ENCODE measurements at places on chromosomes 12 and 14.
A peak's percentile ranks its signal among the peaks of the same experiment; 100 is the strongest.

DNA sequence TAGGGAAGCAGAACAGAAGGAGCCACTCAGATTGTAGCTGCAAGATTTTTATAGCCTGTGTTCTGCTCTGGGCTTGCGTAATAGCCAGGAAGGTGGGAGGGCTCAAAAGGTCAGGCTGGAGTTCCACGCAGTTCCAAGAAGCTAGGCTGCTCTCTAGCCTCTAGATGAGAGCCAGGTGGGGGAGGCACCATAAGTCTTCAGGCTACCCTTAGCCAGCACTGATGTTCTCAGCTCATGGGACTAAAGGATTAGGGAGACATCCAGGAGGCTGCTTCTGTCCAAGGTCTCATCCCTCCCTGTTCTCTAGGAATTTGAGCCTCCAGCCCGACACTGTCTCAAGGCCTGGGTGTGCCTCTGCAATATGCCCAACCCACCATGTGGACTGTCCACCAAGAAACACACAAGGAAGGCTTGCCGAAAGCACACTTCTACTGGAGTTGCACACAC lies 1.7 kb downstream of the LMBR1L start:
- DNase-seq: no peak

GRCh38 chr12:76259106-76259505 lies 89.1 kb downstream of the BBS10 start:
- no peak for DNase-seq

DNA sequence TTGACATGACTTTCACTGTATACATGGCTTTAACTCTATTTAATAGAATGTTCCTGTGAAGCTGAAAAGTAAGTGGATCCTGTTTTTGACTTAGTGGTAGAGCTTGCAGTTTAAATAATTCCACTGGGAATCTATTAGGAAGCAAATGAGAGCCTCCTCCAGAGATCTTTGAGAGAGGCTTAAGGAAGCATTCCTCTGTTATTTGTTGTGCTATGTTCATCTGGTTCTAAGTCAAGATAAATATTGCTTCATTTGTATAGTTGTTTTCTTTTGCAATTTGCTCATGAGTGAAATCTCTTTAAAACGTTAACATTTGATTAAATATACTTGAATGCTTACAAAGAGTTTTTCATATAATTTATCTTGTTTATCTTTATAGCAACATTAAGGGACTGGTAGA lies 70.4 kb downstream of the TMTC2 start:
- no peak for DNase-seq

DNA sequence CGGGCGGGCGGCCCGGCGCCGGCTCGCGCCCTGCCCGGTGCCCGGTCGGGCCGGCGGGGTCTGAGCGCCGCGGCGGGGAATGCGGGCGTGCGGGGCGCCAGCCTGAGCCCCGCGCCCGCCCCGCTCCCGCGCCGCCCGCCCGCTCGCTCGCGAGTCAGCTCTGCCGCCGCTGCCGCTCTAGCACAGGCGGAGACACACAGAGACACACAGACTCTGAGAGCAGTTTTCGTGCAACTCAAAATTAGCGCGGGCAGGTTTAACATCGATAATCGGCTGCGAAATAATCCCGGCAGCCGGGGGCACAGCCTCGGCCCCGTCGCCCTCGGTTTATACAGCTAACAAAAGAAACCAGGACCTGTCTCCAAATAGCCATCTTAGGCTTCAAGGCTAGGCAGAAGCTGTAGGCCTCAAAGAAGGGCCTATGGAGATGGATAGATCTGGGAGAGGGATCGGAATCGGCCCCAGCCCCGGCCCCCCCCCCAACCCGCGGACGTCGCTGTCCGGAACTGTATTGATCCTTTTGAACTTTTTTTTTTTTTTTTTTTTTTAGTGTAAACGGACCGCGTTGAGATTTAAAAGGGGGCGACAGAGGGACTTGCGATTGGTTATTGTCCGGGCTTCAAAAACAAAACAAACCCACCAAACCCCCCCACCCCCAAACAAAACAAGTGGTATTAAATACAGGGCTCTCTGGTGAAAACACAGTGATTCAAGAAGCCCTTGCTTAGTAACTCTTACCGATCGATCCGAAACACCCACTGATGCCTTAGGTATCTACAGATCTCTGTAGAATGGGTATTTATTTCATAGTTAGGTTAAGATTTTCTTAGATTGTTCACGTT lies 1.1 kb downstream of the ARID2 start:
- DNase-seq: peak; percentile 82

GRCh38 chr14:51933191-51933590 lies 56.2 kb upstream of the RTRAF start:
- DNase-seq: no peak

DNA sequence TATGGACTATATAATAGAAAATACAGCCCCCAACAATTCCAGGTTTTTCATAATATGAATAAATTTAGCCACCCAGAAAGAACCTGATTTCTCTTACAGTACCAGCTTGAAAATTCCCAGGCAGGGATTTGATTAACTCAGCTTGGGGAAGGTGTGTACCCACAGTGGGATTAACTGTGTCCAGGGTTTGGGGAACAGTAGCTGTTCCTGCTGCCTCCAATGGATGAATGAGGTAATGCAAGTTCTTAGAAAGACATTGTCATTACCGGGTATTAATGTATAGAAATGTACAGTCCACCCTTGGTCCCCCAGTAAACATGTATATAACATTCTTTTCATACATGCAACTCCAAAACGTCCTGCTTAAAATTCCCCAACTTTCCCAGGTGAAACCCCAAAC lies 115.6 kb downstream of the LRIG3 start:
- DNase-seq: no peak

- peak; percentile 95 for DNase-seq
These were observed at the start of gene GNG2 for GRCh38 chr14:51860164-51860824. Gene GNG2, plus strand, starts transcription at chr14:51860612. Its CDS starts 90,067 bp downstream, at chr14:51950679.

GRCh38 chr12:69359531-69360347 lies at the start of gene YEATS4:
Gene YEATS4, plus strand, starts transcription at chr12:69359743. Its CDS starts 230 bp downstream, at chr12:69359973.
- DNase-seq: peak; percentile 94

DNA sequence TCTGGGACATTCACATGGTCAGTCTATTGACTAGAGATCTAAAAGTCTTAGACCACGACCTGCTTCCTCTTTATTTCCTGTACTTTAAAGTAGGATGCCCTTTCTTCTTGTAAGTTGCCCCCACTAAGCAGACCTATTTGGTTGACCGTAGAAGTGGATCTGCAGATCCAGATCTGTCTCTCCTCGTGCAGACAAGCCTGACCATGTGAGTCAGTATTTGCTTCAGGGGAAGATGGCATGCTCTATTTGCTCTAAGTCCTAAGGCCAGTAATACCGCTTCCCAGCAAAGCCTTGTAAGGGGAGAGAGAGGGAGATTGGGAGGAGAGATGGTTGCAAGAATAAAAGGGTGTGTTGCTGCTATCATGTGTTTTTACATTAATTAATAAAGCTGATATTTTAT lies 46.8 kb downstream of the KCNC2 start:
- no peak for DNase-seq

DNA sequence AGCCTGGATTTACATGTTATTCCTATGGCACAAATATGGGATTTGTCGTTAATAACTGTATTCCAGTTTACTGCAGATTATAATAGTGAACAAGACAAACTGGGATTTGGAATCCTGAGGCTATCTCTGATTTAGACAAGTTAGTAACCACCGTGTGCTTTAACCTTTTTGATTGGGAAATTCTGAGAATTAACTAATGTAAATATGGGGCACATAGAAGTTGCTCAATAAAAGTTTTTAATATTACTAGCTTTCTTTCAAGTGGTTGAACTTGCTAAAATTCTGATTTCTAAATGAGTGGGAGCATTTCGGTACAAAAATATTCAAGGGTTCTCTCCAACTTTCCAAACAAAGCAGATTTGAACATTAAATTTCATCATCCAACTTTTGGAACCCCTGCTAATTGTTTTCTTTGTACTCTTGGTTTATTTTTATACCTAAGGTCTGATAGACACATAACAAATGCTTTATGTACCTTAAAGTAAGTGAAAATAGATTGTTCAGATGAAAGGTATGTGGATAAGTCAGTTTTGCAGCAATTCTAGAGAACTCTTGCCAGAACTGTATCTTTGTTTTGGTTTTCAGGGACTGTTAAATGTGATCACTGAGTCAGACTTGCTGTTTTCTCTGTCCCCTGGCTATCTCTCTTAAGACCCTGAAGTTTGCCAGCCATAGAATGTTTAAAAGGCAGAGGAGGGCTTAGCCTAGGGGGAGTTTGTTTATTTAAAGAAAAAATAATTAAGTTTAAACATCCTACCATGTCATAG lies 57.5 kb downstream of the FRS2 start:
- no peak for DNase-seq

DNA sequence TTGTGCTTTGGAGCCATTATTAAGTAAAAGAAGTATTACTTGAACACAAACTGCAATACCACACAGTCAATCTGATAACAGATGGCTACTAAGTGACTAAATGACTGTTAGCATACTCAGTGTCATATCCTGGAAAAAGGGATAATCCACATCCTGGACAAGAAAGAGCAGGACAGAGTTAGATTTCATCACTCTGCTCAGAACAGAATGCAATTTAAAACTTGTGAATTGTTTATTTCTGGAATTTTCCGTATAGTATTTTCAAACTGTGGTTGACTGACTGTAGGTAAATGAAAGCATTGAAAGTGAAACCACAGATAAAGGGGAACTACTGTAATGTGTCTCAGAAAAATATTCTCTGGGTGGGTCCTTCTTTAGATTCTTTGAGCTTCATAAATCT lies 458.8 kb downstream of the TMEM117 start:
- DNase-seq: no peak

DNA sequence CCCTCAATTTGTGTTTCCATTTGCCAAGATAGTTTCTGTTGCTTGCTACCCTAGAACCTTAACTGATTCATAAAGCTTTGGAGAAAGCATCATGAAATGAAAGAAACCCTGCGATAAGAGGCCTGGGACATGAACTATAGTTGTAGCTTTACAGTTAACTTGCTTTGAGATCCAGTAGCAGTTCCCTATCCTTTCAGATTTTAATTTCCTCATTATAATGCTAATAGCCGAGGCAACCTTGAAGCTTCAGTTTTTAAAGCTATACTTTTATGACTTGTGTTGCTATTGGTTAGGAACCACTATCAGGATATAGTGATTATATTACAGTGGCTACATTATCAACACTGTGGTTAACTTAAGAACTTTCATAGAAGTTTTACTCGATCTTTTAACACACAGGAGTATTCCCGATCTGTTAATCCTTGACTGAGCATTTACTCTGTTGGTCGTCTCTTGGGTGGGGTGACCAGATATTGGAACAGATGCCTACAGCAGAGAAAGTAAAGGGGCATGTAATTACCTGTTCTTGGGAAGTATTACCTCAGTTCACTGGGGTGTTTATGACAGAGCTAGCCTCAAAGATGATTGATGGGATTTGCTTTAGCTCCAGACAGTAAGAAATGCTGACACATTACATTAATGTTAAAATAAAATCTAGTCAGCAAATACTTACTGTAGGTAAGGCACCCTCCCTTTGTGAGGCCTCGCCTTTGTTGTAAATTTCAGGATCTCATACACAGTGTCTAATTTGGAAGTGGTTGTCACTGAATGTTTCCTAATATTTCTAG lies 86.2 kb upstream of the CSRP2 start:
- no peak for DNase-seq

DNA sequence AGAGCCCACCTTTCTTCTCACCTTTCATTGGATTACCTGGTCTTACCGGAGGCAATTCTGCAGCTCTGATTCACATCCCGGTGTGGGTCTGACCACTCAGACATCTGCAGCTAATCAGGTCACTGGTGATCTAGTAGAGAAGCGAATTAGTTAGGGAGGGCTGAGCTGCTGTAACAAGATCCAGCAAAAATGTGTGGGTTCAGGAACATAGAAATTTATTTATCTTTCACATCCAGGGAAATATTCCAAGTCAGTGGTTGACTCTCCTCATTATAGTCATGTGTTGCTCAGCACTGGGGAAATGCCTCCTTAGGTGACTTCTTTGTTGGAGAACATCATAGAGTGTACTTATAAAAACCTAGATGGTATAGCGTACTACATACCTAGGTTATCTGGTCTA lies 218.7 kb upstream of the PELI2 start:
- DNase-seq: no peak

GRCh38 chr12:120914794-120915193 lies 10.6 kb upstream of the SPPL3 start:
- no peak for DNase-seq

DNA sequence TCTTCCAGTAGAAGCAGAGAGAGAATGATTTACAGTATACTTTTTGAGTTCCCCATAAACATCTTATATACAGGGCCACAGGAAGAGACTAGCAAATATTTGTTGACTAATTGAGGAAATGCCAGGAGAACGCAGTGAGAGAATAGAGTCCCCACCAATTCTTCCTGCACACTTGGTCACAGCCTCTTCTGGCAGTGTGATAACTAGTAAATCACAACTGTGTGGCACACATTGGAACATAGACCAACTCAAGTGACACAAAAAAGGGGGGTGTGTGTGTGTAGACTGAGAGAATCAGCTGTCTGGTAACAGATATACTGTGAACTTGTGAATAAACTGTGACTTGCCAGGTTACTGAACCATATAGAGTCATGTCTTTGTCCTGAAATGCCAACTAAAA lies 10.2 kb downstream of the PFKM start:
- no peak for DNase-seq

GRCh38 chr14:97395068-97395467 lies 597.9 kb downstream of the VRK1 start:
- DNase-seq: no peak

DNA sequence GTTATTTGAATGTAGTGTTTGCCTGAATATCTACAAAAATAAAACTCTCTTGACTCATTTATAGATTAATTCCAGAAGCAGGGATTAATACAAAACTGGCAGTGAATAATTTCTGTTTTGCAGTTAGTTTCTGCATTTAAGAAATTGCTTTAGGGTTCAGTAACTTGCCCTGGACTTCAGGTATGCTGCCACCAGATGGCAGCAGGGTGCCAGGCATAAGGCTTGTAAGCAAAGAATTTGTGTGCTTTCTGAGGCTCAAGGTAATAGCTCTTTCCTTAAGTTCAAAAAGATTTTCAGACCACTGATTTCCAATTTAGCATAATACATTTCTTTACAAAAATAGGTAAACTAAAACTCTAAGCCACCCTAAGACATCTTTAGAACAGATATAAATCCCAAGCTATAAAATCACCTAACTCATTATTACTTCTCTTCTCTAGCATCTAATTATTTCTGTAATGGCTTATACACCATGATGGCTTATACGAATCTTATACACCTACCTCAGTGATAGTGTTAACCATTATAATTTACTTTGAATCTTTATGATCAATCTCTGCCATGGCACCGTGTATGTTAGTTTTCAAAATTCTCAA lies 398.3 kb downstream of the APAF1 start:
- peak; percentile 85 for DNase-seq

GRCh38 chr14:89624500-89625156 lies 207.6 kb upstream of the FOXN3 start:
- no peak for DNase-seq

DNA sequence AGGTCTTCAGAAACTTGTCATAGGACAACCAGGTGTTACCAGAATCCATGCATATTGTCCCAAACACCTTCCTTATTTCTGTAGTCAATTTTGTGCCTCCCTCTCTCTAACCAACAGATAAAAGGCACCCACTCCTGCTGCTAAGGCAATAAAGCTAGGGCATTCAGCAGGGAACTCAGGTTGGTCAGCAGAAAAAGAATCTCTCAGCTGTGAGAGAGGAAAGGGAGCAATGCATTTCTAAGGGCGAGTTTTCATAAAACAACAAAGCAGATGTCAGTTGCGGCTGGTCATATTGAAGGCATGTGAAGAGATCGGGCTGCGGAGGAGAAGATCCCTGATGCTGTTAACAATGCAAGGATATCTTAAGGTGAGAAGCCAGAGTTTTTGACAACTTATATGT lies 7.4 kb upstream of the POU6F1 start:
- DNase-seq: peak; percentile 25
